ENCODE measurements at places on chromosomes 11 and 22.

DNA sequence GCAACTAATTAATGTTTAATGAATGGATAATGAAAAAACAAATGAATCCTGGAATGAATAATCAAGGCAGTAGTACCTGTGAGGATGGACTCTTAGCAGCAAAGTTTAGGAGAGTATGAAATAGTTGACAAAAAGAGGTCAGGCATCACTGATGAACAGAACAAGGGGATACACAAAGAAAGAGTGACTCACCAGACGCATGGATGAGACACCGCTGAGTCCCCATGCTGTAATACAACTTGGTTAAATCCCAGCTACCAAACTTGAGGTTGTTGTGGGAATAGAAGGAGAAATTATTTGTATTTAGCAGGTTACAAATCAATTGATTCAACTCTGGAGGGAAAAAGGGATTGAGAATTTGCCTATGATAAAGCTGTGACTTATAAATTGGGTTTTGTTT lies 976.9 kb upstream of the TENM4 start:
- DNase-seq: no peak

DNA sequence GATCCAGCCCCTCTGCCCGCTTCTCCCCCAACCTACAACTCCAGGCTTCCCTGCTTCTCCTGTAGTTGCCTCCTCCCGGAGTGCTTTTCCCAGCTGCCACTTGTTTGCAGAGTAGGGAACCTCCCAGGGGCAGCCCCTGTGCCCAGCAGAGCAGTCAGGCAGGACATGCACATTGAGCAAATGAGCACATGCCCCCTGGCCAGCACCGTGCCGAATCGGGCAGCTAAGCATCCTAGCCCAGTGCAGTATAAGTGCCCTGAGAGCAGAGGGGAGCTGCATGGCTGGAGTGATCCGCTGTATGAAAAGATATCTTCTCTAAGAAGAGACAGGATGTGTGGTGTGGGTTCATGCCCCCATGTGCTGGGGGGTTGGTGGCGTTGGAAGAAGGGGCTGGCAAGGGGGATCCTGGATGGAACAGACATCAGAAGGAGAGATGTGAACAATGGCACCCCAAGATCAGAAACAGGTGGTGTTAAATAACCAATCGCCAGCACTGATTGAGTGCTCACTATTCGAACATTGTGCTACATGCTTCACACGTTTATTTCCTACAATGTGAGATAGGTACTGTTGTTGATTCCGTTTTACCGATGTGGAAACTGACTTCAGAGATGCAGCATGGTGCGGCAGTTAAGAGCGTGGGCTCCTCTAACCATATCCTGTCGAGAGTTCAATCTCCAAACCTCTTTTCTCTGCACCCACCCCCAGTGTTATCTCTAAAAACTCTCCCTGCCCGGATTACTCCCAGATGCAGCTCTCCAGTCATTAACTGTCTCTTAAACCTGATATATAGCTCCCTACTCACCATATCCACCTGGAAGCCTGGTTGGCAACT lies 1.2 kb downstream of the AIP start:
- DNase-seq: no peak

- DNase-seq: no peak
Observed at GRCh38 chr11:103851166-103851651, 185.2 kb upstream of the DDI1 start.

- no peak for DNase-seq
Observed at GRCh38 chr11:97092823-97093222, 703.0 kb downstream of the JRKL start.

DNA sequence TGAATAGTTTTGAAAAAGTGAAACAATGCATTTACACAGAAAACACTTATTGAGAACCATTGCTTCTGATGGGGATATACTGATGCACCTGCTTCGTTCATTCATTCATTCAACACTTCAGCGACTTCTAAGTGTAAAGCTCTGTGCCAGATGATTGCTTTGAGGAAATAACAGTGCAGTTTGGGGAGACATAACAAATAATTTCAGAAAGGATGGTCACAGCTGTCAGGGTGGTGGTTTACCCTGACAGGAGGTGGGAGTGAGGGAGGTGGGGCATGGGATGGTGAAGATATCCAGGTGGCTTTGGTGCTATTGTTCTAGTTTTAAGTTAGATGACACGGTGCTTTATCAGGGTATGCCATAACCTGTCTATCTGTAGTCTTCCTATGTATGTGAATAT lies 344.1 kb downstream of the LARGE1 start:
- no peak for DNase-seq

- DNase-seq: no peak
Observed at GRCh38 chr11:30432716-30433115, 109.8 kb downstream of the ARL14EP start.

- DNase-seq: no peak
Observed at GRCh38 chr11:60769811-60770210, 13.1 kb downstream of the MS4A15 start.

DNA sequence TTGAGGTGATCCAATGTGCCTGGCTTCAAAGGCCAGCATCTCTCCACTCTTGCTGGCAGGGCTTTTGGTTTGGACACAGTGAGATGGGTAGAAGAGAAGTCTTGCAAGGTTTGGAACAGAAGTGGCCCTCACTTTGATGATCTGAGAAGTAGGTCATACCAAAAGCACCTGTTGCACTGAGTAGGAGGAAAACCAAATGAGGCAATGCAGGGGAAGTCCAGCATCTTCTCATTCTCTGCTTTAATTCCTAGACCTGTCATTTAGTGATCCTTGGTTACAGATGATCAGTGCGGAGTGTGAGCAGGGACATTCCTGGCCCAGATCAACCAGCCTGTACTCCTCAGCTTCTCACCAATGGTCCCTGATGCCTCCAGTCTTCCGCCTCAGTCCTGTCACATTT lies 990.5 kb downstream of the OPCML start:
- DNase-seq: no peak

Measured in NCI-H1048 (cell line).